ENCODE measurements at places on chromosomes 3 and 15. TPM values are rescaled to one million over a fixed set of nuclear protein-coding genes. Genes with fewer than 3 reads are reported as not detected.

Gene NEO1
- total RNA-seq, result 28.3 TPM

Gene ADAMTS9
- 4.0 TPM for total RNA-seq

Gene HRG
- not detected for total RNA-seq

DNA sequence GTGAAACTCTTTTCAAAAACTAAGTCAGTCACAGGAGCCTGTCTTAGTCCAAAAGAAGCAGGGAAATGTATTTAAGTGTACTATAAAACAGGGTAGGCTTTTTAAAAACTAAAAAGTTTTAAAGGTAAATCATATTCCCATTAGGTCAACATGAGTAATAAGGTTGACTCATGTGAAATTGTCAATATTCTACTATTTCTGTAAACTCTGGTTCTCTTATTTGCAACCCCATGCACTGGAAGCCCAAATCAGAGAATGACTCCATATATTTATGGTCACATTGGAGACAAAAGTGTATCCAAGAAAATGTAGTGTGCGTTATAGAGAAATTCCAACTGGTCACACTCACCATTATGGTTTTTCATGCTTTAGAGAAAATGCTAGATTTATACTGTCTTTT lies 600.3 kb upstream of the TGFBR2 start:
- DNase-seq, result no peak

GRCh38 chr15:85764649-85765277 lies 30.0 kb downstream of the KLHL25 start:
- no peak for DNase-seq

GRCh38 chr15:91077029-91077428 lies 23.0 kb upstream of the SV2B start:
- DNase-seq, result no peak

GRCh38 chr3:70970952-70971351 lies 612.6 kb downstream of the FOXP1 start:
- DNase-seq, result no peak

DNA sequence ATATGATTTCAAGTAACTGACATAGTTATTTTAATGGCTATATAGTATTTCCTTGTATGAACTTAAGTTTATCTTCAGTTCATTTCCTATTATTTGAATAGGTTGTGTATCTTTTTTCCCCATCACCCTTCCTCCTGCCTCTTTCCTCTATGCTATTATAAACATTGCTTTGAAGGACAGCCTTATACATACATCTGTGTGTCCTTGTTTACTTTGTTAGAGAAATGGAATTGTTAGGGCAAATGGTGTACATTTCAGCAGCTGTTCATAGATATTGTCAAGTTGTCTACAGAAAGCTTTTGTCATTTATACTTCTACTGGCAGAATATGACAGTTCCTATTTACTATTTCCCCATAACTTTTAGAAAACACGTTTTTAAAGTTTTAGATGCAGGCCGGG lies 18.4 kb downstream of the AKAP13 start:
- no peak for DNase-seq

GRCh38 chr3:59450946-59451763 lies 401.3 kb upstream of the CFAP20DC start:
- no peak for DNase-seq

- no peak for DNase-seq
These were observed 89.1 kb downstream of the OSBPL10 start for GRCh38 chr3:31891876-31892455.

GRCh38 chr15:62241135-62241770 lies 76.2 kb upstream of the C2CD4B start:
- DNase-seq, result no peak

GRCh38 chr15:88841236-88841635 lies 38.0 kb downstream of the ACAN start:
- DNase-seq, result no peak

- no peak for DNase-seq
These were observed 286.8 kb upstream of the TRIM42 start for GRCh38 chr3:140391061-140391460.

All from SJSA1 (cell line).